OCI-LY7 (cell line): ENCODE measurements at places on chromosomes 13 and 19. TPM values are rescaled to one million over a fixed set of nuclear protein-coding genes. Genes with fewer than 3 reads are reported as not detected.

DNA sequence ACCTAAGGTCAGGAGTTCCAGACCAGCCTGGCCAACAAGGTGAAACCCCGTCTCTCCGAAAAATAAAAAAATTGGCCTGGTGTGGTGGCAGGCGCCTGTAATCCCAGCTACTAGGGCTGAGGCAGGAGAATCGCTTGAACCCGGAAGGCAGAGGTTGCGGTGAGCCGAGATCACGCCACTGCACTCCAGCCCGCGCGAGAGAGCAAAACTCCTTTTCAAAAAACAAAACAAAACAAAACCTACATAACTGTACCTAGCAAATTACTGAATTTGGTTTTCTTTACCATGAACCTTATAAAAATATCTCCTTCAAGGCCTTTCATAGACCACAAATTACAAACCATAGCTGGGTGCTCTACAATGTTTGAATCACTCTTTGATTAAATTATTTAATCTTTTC is 760 bp downstream of the ZNF91 start:
- peak; percentile 27 for DNase-seq

- no peak for DNase-seq
These were observed 1.5 kb downstream of the ZNF101 start for GRCh38 chr19:19670070-19670551.

GRCh38 chr13:23963947-23964346 is 66.6 kb upstream of the C1QTNF9B start:
- DNase-seq, result no peak

CCDC194 gene
- 8.5 and 8.8 TPM in 2 replicates for total RNA-seq

KLF5 gene
- 0.29 and 1.1 TPM in 2 replicates for total RNA-seq

P2RY11 gene
- 31.1 and 43.3 TPM in 2 replicates for total RNA-seq

PRTN3 gene
- total RNA-seq, result not detected in 2 replicates

DNA sequence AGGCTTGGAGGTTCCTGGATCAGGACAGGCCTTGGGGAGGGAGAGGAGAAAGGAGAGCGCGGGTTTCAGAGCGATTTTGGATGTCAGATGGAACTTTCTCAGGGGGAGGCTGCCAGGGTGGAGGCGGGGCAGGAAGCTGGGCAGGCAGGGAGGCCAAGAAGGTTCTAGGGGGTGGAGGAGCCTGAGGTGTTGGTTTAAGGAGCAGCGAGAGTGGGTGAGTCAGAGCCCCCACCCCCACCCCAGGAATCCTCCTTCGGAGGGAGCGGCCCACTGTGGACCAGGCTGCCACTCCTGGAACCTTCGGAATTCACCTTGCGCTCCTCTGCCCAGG is 15.9 kb upstream of the NOP53 start:
- no peak for DNase-seq

WDR88 gene
- not detected in 2 replicates for total RNA-seq

GRCh38 chr19:6632002-6632621 is 37.8 kb downstream of the TNFSF14 start:
- peak; percentile 92 for DNase-seq

MADCAM1 gene
- total RNA-seq, result 2.0 TPM in 2 replicates

DNA sequence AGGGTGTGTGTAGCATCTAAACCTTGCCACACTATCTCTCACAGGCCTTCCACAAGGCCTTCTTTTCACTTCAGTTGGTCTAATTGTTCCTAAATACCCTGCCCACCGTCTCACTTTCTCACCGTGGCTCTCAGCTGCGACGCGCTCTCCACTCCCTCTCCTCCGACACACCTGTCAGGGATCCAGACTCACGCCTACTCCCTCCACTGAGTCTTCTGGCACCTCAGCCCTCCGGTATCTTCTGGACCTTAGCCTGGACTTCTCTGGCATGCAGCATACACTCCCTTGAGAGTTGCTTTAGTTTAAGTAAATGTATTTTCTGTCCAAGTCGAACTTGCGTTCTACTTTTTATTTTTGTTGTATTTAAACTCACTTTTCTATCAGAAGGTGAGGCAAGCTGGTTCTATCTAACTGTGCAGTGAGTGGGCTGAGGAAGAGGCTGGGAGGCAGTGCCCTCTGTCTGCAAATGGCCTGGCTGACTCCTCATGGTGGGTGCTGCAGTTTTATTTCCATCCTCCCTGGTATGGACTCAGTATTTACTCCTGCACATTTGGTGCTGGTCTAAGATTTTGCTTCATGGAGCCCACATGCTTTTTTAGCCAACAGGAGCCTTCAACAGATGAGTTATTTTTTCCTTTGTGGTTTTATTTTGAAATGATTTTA is 28.5 kb upstream of the ARGLU1 start:
- no peak for DNase-seq

DNA sequence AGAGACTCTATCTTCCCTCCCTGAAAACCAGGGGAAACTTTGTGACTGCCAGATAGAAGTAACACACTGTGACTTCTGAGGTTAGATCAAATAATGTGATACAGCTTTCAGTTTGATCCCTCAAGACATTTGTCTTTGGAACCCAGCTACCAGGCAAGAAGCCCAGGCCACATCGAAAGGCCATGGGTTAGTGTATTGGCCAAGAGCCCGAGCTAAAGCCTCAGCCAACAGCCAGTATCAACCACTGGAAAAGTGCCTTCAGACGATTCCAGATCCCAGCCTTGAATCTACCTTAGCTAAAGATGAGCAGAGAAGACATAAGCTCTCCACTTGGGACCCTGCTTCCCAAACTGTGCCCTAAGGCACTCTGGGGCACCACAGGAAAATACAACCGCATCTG is 10.9 kb upstream of the TPTE2 start:
- no peak for DNase-seq

- no peak for DNase-seq
These were observed 292.3 kb upstream of the SPRY2 start for GRCh38 chr13:80633251-80633650.

DNA sequence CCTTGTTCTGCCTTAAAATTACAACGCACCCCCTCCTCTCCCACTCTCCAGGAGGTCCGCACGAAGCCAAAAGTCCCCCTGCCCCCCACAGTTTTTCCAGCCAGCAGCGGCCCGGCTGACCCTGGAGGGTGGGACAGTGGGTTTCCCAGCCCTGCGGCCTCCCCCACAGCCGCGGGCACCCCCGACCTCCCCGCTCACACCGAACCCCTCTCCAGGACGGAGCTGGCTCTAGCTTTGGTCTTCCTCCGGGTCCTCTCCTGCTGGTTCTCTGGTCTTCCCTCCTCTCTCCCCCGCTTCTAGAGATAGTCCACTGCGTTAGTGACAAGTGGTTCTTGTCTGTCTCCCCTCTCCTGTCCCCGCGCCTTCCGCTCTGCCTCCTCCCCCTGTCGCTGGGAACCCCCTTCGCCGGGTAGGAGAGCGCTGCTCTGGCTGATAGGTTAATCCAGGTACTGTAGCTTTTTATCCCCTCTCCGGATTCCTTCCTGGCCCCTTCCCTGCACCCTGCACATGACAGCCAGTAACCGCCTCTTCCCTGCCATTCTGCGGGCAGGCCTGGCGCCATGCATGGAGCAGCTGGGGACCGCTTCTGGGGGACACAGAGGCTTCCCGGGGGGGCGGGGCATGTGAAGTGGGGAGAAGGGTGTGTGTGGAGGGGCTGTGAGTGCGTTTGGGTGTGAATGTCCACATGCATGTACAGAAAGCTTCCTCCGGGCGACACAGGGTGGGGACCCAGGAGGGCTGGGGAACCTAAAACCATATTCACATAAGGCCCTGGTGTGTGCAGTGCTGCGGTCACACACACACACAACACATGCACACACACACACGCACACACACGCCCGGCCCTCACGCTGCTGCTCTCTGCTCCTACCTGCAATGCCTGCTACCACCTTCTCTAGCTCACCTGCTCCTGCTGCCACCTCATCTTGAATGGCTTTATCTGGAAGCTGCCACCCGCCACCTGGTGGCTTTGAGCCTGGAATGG is 17.2 kb downstream of the PRR36 start:
- peak; percentile 11 for DNase-seq

DNA sequence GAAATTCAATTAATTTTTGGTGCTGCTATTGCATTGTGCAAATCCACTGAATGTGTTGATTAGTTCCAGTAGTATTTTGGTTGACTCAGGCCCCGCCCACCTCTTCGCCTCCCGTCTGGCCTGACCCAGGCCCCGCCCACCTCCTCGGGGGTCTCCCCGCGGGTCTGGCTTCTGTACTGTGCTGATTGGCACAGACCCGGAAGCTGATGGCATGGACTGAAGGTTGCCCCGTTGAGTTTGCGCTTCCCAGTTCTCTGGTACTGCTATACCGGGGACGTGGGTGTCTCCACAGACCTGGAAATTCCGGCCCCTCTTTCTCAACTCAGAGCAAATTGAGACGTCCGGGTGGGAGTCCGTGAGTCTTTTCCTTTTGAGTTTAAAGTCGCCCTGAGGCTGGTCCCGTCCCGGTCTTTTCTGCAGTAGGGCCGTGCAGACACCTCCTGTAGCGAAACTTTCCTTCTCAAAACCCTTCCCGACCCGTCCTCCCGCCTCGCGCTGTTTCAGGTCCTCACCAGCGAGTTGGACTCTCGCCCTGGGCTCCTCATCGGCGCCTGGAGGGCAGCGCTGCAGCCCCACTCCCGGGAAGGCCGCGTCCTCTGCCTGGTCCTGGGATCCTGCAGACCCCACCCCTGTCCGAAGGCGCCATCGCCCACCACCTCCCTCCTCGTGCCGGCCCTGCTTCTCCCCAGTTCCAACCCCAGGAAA is 14.8 kb downstream of the ZNF701 start:
- DNase-seq, result no peak

- no peak for DNase-seq
These were observed 81.0 kb downstream of the NUFIP1 start for GRCh38 chr13:44908266-44908665.

MRPS12 gene
- 55.5 and 63.5 TPM in 2 replicates for total RNA-seq

ERF gene
- 33.5 and 36.6 TPM in 2 replicates for total RNA-seq

- no peak for DNase-seq
These were observed 154.2 kb downstream of the TNFRSF19 start for GRCh38 chr13:23724196-23724970.

DNA sequence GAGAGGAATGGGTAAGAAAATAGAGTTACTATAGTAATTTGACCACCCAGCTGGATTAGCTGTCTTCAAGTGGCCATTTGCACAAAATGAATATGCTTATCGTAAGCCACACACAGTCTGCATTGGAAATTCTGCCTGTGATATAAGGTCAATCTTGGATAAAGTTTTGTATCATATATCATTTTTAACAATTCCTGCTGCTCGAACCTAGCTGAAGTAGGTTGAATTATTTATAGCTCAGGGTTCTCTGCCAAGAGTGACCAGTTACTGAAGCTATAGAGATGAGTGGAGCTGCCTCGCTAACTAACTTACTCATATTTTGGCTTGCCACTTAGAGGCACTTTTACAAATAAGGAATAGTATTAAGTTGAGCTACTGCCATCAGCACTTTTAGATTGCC is 220.9 kb downstream of the RGCC start:
- DNase-seq, result no peak

MEIOSIN gene
- total RNA-seq, result not detected in 2 replicates

ZNF888 gene
- 9.0 and 11.3 TPM in 2 replicates for total RNA-seq

GRCh38 chr13:39245688-39246087 is 207.4 kb downstream of the NHLRC3 start:
- no peak for DNase-seq

DNA sequence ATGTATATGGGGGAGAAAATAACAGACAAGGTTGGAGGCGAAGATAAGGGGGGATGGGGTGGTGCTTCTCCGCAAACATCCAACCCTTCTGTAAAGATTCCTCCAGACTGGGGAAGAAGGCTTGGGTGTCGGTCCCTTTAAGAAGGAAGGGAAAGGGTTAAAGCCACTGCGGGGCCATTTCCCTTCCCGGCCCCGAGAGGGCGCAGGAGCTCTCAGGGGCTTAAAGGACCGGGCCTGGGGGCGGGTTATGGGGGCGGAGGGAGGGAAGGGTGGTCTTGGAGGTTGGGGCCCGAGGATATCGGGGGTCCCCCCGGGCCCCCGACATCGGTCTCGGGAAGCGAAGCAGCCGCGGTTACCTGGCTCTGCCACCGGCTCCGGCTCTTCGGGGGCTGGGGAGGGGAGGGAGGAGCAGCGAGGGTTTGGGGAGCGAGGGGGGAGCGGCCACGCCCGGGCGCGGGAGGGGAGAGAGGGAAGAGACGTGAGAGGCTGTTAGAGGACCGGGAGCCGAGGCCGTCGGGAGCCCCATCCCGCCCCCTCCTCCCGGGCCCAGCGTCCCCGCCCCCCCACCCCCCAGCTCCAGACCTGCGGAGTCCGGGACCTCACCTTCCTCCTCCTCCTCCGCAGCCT is 2.8 kb downstream of the TNNT1 start:
- DNase-seq, result peak; percentile 66
